ENCODE measurements at places on chromosomes 7 and 10. TPM values are rescaled to one million over a fixed set of nuclear protein-coding genes. Genes with fewer than 3 reads are reported as not detected.

GRCh38 chr7:30463405-30464145 lies 15.0 kb downstream of the NOD1 start:
- DNase-seq, result no peak

DNA sequence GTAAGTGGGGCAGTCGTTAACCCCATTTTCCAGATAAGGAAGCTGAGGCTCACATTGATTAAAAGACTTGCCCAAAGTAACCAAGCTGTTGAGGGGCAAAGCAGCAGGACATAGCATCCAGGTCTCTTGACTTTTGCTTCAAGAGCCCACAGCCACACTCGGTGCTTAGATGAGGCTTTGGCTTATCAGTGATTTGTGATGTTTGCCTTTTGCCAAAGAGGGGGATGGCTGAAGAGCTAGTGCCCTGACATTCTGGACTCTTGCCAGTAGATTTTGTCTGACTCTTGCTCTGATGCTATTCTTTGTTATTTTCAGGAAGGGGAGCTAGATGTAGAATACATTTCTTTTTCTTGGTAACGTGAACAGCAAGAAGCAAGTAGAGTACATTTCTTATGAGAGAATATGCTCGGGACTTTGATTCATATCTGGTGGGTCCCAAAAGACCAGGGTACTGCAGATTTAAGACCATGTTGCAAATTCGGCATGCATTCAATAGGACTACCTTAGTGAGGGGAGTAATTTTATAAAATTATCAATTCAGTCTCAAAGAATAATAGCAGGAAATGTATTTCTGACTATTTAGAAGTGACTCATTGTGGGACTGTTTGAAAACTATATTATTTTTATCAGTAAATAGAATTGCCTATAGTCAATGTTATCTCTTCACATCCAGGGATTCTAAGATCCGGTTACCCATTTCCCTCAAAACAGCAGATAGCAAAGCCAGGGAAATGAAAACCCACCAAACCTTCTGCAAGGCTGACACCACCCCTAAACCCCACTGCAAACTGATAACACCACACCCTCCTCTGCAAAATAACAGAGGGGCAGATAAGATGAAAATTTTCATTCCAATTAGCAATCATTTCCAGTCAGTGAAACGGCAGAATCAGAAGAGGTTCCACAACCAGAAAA lies 180.0 kb upstream of the BMPER start:
- DNase-seq, result no peak

- no peak for DNase-seq
These were observed 10.0 kb downstream of the SFTPD start for GRCh38 chr10:79938728-79939406.

The ANKRD1 gene
- total RNA-seq, result 0.65 TPM

The KIFBP gene
- total RNA-seq, result 23.2 TPM
